Right atrium auricular region (tissue), 2 donors: ENCODE measurements at places on chromosomes 2 and 18. TPM values are rescaled to one million over a fixed set of nuclear protein-coding genes. Genes with fewer than 3 reads are reported as not detected.

EML6 gene
- total RNA-seq = 1.2 TPM

FHL2 gene
- 141 TPM for total RNA-seq

PPP4R1 gene
- 38.9 TPM for total RNA-seq

CSRNP3 gene
- 4.5 TPM for total RNA-seq

PROC gene
- not detected for total RNA-seq
